ENCODE measurements at places on chromosomes 16 and 17. TPM values are rescaled to one million over a fixed set of nuclear protein-coding genes. Genes with fewer than 3 reads are reported as not detected.
A peak's percentile ranks its signal among the peaks of the same experiment; 100 is the strongest.

DNA sequence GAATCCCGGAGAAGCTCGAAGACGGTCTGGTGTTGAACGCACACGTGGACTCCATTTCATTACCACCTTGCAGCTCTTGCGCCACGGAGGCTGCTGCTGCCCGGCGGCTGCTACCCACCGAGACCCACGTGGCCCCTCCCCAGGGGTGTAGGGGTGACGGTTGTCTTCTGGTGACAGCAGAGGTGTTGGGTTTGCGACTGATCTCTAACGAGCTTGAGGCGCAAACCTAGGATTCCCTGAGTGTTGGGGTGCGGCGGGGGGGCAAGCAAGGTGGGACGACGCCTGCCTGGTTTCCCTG lies 1.7 kb upstream of the CBX4 start:
- no peak for DNase-seq
- no peaks in the 10 kb centered on the region for H3K36me3 ChIP-seq
- peaks cover 4% of the 10 kb centered on the region for H3K4me1 ChIP-seq
- no peaks in the 10 kb centered on the region for H3K27me3 ChIP-seq
- no peak overlapping the region for H3K4me3 ChIP-seq

DNA sequence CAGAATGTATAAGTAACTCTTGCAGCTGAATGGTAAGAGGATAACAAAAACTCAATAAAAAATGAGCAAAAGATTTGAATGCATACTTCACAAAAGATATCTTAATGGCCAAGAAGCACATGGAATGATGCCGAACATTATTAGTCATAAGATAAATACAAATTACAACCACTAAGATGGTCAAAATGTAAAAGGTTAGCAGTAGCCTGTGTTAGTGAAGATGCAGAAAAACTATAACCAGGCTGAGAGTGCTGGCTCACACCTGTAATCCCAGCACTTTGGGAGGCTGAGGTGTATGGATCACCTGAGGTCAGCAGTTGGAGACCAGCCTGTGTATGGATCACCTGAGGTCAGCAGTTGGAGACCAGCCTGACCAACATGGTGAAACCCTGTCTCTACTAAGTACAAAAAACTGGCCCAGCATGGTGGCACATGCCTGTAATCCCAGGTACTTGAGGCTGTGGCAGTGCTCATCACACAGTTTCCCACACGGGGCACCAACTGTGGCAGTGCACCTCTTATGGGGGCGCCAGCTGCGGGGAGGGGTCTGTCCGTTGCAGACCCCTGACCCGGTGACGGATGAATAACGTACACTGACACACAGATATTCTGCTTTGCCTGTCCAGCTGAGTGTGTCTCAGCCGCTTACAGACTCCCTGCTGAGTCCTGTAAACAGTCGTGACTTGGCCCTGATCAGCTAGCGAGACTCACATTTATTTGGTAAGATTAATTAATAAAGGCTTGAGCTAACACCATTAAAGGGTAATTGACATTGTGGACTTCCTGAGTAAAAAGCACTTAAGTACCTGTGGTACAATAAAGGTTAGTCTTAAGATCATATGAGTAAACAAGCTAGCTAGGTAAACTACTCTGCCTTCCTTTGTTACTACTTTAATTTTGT lies 45.7 kb upstream of the FAM20A start:
- H3K4me3 ChIP-seq = no peak overlapping the region
- H3K27me3 ChIP-seq = peaks cover 2% of the 10 kb centered on the region
- DNase-seq = no peak
- H3K27ac ChIP-seq = peak overlapping the region; percentile 47
- no peaks in the 10 kb centered on the region for H3K36me3 ChIP-seq
- H3K4me1 ChIP-seq = no peaks in the 10 kb centered on the region

DNA sequence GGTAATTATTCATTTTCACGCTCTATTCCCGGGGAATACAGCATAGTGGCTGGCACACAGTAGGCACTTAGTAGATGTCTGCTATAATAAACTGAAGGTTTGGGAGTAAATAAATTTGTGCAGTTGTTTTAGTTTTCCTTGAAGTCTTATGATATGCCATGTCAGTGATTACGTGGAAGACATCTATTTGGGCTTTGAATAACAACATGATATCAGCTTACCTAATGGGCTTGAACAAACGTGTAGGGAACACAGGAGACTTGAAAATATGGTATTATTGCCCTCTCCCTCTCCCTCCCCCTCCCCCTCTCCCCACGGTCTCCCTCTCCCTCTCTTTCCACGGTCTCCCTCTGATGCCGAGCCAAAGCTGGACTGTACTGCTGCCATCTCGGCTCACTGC lies 36.3 kb upstream of the NETO2 start:
- H3K4me1 ChIP-seq = no peaks in the 10 kb centered on the region
- DNase-seq = no peak
- H3K4me3 ChIP-seq = no peak overlapping the region
- H3K27ac ChIP-seq = no peak overlapping the region

DNA sequence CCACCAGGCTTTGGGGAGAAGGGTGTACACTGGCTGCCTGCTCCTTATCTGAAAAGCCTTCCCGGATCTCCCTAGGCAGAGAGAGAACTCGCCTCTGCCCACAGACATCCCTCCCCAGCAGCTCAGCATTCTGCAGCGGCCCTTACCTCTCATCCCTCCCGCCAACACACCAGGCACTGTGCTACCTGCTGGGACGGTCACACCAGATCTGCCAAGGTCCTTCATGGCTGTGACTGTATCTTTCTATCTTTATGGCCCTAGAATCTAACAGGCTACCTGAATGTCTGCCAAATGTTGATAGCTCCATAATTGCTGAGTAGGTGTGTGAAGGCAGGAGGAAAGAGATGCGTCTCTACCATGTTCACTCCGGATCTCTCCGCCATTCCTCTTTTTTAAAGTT lies 7.9 kb downstream of the TSNAXIP1 start:
- H3K36me3 ChIP-seq = no peaks in the 10 kb centered on the region
- H3K4me1 ChIP-seq = no peaks in the 10 kb centered on the region
- no peak for DNase-seq
- no peak overlapping the region for H3K4me3 ChIP-seq
- no peak overlapping the region for H3K27ac ChIP-seq

DNA sequence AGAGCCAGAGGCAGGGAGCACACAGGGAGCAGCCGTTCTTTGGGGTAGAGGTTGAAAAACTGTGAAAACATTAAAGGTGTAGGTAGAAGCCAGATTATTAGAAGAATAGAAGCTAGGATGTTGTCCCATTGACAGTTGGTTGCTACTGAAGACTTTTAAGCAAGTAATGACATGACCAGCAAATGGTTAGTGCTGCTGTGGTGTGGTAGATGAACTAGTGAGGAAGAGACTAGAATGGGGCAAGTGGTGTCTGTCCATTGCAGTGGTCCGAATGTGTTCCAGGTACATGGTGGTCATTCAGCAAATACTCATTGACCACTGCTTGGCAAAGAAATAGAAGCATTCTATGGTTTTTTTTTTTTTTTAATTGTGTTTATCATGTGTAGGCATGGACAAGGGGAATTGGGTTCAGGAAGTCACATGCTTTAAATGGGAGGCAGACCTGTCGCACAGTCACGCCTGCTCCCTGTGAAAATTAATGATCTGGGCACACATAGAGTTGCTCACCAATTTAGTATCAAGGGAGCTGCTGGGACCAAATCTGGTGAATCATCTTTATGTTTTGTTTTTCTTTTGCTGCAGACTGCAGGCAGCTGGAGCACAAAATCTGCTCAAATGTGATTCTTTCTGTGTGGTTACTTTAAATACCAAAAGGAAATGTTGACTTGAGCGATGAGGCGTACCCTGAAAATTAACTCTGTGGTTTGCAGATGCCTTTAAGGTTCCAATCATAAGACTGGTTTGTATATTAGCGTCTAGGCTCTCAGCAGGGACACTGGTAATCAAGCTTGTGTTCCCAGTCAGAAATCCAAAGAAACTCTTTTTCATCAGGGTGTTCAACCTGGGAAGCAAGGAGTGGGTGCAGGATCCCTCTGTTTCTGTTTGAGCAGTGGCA lies 30.7 kb downstream of the YPEL2 start:
- H3K4me3 ChIP-seq = no peak overlapping the region
- no peaks in the 10 kb centered on the region for H3K27me3 ChIP-seq
- H3K36me3 ChIP-seq = no peaks in the 10 kb centered on the region
- no peak for DNase-seq
- H3K27ac ChIP-seq = peak overlapping the region; percentile 43

GRCh38 chr16:64830653-64831052 lies 291.2 kb downstream of the CDH11 start:
- H3K4me3 ChIP-seq = no peak overlapping the region
- no peaks in the 10 kb centered on the region for H3K36me3 ChIP-seq
- H3K4me1 ChIP-seq = no peaks in the 10 kb centered on the region
- no peaks in the 10 kb centered on the region for H3K27me3 ChIP-seq
- DNase-seq = peak; percentile 44
- H3K27ac ChIP-seq = no peak overlapping the region

DNA sequence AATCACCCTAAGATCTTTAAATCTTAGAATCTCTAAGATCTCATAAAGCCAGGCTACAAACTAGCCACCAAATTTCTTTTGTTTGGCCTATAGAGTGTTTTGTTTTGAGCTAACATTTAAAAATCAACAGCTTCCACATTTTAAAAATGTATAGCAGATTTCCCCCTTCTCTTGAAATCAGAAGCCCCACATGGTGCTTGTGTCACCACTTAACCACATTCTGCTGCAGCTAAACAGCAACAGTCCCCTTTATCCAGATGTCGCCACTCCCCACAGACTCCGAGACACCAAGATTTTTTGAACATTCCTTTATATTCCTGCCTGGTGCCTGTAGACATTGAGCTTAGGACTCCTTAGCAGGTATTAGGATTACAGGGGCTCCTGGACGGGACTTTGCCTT lies 16.0 kb downstream of the GUCY2D start:
- peaks cover 8% of the 10 kb centered on the region for H3K4me1 ChIP-seq
- no peaks in the 10 kb centered on the region for H3K36me3 ChIP-seq
- no peak for DNase-seq

DNA sequence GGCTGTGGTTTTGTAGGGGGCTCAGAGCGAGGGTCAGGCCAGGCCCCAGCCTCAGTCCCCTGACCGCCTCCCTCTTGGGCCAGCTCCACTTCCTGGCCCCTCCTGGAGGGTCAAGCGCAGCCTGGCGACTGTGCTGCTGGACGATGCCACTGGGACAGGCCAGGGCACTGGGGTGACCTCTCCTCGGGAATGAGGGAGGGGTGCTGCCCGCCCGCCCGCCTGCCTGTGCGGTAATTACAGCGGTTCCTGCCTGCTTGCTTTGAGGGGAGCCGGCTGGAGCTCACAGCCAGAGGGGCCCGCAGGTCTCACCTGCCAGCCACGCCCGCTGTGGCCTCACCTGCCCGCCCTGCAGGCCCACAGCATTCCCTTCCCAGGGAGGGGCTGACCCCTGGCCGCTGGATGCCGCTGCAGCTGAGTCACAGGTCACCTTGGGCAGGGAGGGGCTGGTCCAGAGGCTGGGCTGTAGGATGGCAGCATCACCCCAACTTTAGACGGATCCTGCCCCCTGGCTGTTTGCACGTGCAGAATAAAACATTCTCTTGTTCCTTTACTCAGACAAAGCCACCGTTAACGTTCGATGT lies 76.7 kb upstream of the CBX4 start:
- H3K4me1 ChIP-seq = peaks cover 7% of the 10 kb centered on the region
- no peak for DNase-seq
- peaks cover 4% of the 10 kb centered on the region for H3K27me3 ChIP-seq
- H3K27ac ChIP-seq = no peak overlapping the region
- H3K36me3 ChIP-seq = no peaks in the 10 kb centered on the region

DNA sequence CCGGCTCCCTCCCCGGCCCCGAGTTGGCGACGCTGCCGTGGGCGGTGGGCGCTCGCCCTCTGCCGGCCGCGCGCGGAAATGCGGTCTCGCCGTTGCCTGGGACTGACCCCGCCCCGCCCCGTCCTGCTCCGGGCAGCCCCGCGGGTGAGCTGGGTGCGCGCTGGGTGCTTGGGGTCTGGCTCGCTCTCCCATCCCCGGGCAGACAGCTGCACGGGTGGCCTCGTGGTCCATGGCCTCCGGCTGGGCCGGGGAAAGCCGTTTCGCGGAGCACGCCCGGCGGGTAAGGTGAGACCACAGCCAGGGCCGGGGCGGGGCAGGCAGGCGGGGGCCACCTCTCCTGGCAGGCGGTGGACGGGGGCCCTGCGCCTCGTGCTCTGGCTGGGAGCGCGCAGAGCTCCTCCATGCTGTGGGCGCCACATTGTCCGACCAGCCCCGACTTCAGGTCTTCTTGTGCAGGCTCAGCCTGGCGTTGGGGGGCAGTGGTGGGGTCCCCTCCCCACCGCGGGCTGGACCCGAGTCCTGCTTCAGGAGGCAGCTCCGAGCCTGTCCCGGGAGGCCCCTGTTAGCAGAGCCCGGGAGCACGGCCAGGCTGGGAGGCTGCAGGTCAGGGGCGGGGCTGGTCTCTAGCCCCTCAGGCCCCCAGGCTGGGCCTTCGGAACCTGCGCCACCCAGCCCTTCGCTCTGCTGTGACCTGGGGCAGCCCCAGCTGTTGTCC lies 7.0 kb upstream of the C1QTNF8 start:
- H3K4me1 ChIP-seq = no peaks in the 10 kb centered on the region
- no peaks in the 10 kb centered on the region for H3K36me3 ChIP-seq
- DNase-seq = peak; percentile 40
- peaks cover 29% of the 10 kb centered on the region for H3K27me3 ChIP-seq
- H3K4me3 ChIP-seq = no peak overlapping the region

- H3K4me3 ChIP-seq = no peak overlapping the region
- no peak overlapping the region for H3K27ac ChIP-seq
- no peaks in the 10 kb centered on the region for H3K36me3 ChIP-seq
- DNase-seq = no peak
Measured at GRCh38 chr17:19534562-19535149, 1.0 kb downstream of the SLC47A1 start.

GRCh38 chr16:11234884-11235702 lies 20.9 kb downstream of the SOCS1 start:
- no peak for DNase-seq
- H3K27ac ChIP-seq = peak overlapping the region; percentile 57
- peaks cover 9% of the 10 kb centered on the region for H3K4me1 ChIP-seq
- H3K27me3 ChIP-seq = no peaks in the 10 kb centered on the region
- H3K4me3 ChIP-seq = no peak overlapping the region

KRT33A gene
- not detected for total RNA-seq

EVI2B gene
- 8.1 TPM for total RNA-seq

TEKT1 gene
- total RNA-seq = 24.8 TPM

EME1 gene
- total RNA-seq = 1.5 TPM

RPH3AL gene
- total RNA-seq = 21.1 TPM

LGALS9B gene
- not detected for total RNA-seq

NLRC5 gene
- total RNA-seq = 24.3 TPM
